ENCODE measurements at places on chromosomes 4 and X.

- no peak for DNase-seq
Measured at GRCh38 chr4:39970671-39971640, 6.8 kb downstream of the PDS5A start.

- no peak for DNase-seq
Measured at GRCh38 chr4:22522206-22522605, 6.3 kb upstream of the ADGRA3 start.

GRCh38 chr4:155085843-155086530 lies 122.4 kb upstream of the NPY2R start:
- no peak for DNase-seq

DNA sequence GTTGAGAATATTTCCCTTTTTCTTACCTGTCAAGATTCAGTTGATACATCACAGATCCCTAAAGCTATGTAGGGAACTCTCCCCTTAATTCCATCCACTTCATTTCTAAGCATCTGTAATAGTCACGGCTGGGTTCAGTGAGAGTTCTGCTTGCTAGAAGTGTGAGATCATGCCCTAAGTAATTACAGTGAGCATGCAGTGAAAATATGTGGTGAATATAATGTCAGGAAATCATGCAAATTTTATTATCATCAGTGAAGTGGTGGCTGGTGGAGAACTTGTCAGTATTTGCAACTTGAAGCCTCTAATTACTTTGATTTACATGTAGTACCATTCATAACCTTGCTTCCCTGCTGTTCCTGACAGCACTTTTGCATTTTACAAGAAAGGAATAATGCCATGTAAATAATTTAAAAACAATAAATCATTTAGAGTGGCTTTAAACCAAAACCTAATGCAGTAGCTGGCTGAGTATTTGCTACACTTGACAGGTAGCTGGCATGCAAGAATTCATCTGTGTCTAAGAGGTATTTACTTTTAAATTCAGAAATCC lies 28.3 kb upstream of the CFAP299 start:
- DNase-seq = no peak

DNA sequence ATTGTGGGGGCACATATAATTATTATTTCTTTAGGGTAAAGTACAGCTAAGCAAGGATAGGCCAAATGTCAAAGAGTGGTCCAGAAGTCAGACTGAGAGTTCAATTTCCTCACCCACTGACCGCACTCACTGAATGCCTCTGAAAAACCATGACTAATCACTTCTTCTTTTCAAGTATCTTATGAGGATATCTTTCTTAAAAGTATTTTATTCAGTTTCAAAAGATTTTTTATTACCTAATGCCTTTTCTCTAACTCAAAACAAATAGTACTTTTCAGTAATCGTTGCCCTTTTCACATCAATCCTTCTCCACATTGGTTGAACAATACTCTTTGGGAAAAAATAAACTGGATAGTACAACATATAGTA lies 61.7 kb upstream of the CAMK2D start:
- DNase-seq = no peak

- no peak for DNase-seq
Measured at GRCh38 chrX:8433109-8434062, 31.2 kb upstream of the VCX3B start.

- peak; percentile 67 for DNase-seq
Measured at GRCh38 chr4:77072195-77072753, 3.5 kb downstream of the CCNI start.

- no peak for DNase-seq
Measured at GRCh38 chr4:38181286-38181685, 221.1 kb downstream of the PTTG2 start.

Data from G401 (cell line).